ENCODE measurements at places on chromosomes 6 and 20.
A peak's percentile ranks its signal among the peaks of the same experiment; 100 is the strongest.

GRCh38 chr6:35972471-35973367 lies 51.7 kb downstream of the SLC26A8 start:
- DNase-seq: no peak

DNA sequence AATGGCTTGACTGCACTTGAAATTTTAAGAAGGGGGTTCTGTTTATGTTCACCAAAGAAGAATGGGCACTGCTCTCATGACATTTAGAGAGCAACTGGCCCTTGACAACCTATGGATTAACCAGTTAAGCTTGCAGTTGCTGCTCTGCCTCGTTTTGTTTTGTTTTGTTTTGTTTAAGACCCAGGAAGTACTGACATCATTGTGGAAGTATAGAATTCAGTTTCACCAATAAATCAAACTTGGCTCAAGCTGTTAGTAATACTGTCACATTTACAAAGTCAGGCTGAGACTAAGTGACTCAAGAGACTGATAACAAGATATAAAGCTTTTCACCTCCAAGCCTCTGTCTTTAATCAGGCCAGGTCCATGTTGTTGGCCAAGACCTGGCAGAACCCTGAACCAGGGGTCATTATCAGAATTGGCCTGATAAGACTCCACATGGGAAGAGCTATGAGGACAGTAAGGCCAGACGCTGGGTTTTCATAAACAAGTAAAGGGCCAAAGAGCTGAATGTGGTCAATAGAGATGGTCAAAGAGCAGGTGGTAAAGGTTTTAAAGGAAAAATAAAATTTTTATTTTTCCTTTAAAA lies 99.4 kb upstream of the VGLL2 start:
- DNase-seq: no peak

- no peak for DNase-seq
Measured at GRCh38 chr20:20251317-20251716, 116.6 kb upstream of the INSM1 start.

DNA sequence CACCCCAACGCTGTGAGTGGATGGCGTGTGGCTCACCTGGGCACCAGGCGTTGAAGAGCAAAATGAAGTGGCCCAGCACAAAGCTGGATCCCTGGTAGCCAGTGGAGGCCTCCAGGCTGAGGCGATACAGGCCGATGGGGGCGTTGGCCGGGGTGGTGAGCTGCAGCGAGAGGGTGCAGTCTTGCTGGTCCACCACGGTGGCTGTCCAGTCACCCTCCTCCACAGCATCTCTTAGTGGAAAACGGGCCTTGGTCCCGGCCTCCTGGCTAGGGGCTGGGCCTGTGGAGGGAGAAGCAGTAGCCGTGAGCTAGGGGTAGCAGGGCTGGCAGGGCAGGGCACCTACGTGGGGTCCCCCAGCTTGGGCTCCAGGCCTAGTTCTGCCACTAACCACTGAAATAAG lies 9.3 kb downstream of the TGM2 start:
- DNase-seq: no peak

GRCh38 chr6:39003072-39003471 lies 45.5 kb upstream of the GLP1R start:
- peak; percentile 20 for DNase-seq

DNA sequence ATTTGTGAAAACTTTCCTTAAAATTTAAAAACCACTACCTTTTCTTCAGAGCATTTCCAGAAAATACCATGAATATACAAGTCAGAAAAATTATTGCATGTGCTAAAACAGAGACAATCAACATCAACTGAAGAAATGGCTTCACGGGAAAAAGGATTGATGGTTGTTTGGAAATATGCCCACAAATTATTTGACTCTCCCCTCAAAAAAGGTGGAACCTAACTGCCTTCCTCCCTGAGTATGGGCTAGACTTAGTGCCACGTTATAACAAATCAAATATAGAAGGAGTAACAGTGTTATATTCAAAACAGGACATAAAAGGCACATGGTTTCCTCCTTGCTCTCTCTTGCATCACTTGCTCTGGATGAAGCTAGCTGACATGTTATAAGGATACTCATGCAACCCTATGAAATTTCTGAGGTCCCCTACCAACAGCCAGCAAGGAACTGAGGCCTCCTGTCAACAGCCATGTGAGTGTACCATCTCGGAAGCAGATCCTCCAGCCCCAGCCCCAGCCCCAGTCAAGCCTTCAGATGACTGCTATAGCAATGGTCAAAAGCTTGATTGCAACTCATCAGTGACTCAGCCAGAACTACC lies 8.4 kb downstream of the BTBD9 start:
- DNase-seq: no peak

- DNase-seq: no peak
Measured at GRCh38 chr20:50666709-50667298, 24.5 kb downstream of the RIPOR3 start.

GRCh38 chr20:62407221-62407992 lies at the start of gene CABLES2:
TSS of gene CABLES2 (minus strand) at chr20:62407285. CDS start at chr20:62407276, 9 bp downstream.
- DNase-seq: peak; percentile 95

DNA sequence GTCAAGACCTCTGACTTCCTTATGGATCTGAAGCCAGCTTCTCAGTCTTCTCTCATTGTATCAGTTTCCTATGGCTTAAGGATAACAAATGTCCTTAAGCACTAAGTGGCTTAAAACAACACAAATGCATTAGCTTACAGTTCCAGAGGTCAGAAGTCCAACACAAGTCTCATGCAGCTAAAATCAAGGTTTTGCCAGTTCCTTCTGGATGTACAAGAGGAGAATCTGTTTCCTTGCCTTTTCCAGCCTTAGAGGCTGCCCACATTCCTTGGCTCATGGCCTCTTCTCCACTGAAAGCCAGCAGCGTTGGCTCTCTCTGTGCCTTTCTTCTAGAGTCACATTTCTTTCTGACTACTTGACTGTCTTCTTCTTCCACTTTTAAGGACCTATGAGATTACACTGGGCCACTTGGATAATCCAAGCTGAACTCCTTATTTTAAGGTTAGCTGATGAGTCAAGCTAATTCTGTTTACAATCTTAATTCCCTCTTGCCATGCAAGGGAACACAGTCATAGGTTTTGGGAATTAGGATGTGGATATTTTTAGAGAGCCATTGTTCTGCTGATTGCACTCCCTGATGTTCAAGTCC lies 179.0 kb downstream of the BCAS1 start:
- no peak for DNase-seq

DNA sequence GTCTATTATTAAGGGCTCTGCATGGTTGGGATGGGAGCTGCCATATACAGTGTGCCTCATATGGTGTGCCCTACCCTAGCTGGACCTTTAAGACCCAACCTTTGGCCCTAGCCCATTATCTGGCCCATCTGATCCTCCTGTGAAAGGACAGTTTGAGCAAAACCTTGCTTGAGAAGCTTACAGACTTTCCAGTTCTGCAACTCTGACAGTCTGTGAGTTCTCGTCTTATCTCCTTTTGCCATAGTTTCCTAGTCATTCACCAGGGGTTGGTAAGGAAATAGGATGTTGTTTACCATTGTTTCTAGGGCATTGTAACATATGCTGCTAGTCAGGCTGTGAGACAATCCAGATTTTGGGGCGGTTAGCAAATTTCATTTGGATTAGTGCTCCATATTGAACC lies 17.2 kb downstream of the CTNNBL1 start:
- DNase-seq: no peak

GRCh38 chr6:19083801-19084200 lies 696.7 kb downstream of the RNF144B start:
- DNase-seq: no peak

- DNase-seq: no peak
Measured at GRCh38 chr6:167668019-167668753, 158.5 kb upstream of the AFDN start.

DNA sequence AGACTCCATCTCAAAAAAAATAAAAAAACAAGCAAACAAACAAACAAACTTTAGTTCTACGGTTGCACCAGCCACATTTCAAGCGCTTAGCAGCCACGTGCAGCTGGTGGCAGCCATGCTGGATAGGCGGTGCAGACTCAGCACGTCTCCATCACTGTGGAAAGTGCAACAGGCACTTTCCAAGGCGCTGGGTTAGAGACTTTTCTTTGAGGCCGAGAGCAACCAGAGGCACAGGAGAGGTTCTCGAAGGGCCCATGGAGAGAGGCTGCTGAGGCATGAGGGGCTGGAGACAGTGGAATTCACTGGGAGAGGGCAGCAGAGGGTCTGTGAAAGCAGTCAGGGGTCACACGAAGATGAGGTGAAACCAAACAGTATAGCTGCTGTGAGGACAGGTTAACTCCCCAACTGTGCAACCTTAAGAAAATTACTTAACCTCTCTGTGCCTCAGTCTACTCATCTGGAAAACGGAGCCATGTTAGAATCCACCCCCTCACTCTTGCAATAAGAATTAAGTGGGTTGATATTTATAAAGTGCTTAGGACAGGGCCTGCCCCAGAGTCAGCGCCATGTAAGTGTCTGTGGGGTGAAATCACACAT lies 27.5 kb downstream of the TGM2 start:
- no peak for DNase-seq

DNA sequence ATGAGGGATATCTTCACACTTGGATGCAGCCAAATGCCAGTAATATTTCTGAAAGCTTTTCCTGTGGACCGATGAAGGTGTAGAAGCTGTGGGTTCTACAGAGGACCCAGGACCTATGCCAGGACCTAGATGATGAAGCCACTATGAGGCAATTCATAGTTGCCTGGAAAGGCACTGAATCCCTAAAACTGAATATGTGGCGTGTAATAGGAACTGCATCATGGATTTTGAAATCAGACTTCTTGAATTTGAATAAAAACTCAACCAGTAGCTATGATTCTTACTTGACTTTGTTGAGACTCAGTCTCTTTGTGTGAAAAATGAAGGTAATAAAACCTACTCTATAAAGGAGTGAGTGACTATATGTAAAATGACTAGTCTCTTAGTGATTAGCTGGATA lies 89.9 kb upstream of the SGK1 start:
- no peak for DNase-seq

GRCh38 chr6:55964136-55964535 lies 88.7 kb upstream of the BMP5 start:
- DNase-seq: no peak

All from activated CD4-positive, alpha-beta memory T cell treated with anti-CD3 and anti-CD28 coated beads for 36 hours (primary cell).